Activated T-helper 9 cell treated with anti-CD3 and anti-CD28 coated beads, Interleukin-2, amount 50 U/mL, for 16 hours (primary cell): ENCODE measurements at places on chromosomes 12 and 14.

GRCh38 chr12:130041983-130042812 lies 120.1 kb upstream of the FZD10 start:
- DNase-seq = no peak

DNA sequence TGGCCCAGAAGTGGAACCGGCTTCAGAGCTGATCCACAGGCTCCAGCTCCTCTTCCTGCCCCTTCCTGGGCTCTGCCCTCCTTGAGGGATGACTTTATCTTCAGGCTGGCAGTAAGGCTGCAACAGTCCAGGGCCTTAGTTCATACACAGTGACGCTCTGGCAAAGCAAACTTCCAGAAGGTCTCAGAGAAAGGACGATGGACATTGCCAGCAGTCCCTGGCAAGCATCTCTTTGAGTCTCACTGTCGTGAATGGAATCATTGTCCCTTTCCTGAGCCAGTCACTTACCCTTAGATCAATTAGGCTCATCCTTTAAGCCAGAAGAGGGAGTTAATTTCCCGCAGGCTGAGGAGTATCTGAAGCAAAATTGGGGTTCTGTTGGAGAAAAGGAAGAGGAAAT lies 8.6 kb downstream of the AK7 start:
- DNase-seq = no peak

DNA sequence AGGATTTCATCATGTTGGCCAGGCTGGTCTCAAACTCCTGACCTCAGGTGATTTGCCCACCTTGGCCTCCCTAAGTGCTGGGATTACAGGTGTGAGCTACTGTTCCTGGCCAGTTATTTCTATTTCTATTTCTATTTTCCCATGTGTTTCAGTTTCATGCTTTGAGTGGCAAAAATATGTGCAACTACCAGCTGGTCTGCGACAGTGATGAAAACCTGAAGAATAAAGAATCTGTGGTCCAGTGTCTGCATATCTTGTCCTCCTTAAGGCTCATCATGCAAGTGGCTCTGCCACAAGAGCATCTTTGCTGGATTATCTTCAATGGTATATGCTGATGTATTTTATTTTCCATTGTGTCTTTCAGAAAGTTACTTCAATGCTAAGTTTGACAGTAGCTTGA lies 17.4 kb downstream of the CFAP54 start:
- no peak for DNase-seq

GRCh38 chr12:131357185-131357747 lies 353.6 kb upstream of the SFSWAP start:
- no peak for DNase-seq

GRCh38 chr14:36174767-36175424 lies 1.6 kb downstream of the PTCSC3 start:
- no peak for DNase-seq

DNA sequence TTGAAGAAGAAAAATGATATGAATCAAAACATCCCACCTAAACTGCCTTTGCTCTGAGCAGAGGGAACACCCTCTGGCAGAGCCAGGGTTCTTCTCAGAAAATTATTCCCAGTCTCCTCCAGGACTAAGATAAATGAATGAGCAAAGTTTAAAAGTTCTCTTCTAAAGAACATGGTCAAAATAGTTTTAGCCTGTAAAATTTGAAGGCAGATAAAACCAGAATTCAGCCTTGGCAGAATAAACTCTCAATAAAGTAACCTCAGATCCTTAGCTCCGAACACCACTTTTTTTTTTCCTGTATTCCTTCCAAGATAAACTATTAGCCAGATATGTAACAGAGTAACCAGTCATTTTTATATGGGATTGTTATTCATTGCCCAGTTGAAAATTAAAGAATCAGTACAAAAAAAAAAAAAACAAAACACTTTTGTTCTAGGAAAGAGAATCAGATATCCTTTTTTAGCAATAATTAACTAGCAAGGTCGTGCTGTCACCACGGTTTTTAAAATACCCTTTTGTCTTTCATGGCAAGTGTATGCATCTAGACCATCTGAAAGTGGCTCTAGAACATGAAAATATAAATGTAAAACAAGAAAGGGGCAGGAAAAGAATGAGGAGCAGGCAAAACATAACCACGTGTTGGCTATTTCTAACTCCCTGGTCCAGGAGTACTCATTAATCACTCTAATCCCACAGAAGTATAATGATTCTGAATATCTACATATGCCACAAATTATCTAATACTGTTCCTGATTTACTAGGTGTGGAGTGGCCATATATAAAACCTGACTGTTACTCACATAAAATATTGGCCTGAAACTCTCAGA lies 60.8 kb downstream of the CAPZA3 start:
- DNase-seq = no peak

DNA sequence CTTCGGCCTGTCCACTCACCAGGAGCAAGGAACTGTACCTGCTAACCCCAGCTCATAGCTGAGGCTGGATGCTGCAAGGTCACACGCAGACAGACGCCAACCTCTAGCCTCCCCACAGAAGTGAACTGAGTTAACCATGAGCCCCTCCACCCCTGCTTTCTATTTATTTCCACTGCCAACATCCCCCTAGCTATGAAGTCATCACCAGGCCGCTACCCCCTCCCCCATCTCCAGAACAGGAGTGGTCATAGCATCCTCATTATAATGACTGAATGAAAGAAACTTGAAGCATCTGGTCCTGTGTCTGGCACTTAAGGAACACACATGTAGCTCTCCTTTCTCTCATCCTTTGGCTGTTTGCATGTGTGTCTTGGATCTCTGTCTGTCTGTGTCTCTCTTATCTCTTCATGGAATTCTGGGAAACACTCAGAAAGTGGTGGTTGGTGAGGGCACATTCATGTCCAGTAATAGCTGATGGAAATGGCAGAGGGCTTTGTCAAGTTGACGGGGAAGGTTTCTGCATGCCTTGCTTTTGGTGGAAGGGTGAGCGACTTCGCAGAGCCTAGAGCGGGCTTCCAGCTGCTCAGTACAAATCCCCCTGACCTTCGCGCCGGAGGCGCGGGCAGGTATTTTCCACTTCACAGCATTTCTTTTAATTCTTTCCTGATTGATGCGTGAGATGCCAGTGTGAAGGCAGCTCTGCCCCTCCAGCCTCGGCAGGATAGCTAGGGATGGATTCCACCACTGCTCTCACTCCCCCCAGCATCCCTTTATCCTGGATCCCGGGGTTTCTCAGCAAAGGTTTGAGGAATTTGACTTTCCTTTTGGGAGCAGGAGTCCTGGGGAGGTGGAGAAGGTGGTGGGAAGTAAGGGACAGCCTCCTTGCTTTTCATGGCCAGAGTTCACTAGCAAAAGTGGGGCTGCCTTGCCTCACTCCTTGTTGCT lies 198.2 kb downstream of the CHST11 start:
- no peak for DNase-seq

DNA sequence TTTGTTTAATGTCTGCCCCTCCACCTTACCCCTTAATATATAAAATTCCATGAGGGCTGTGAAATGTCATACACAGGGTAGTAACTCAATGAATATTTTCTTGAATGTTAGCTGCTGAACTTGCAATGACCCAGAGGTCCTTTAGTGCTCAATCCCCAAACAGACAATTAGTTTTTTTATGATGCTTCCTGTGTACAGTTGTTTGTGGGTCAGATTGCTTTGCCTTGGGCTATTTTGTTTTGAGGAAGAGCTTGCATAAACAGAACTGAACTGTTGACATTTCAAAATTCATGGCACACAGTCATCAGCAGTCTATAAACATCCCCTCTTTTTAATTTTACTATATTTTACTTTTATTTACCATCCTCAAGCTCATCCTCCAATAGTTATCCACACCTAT lies 820.5 kb upstream of the SEL1L start:
- no peak for DNase-seq

DNA sequence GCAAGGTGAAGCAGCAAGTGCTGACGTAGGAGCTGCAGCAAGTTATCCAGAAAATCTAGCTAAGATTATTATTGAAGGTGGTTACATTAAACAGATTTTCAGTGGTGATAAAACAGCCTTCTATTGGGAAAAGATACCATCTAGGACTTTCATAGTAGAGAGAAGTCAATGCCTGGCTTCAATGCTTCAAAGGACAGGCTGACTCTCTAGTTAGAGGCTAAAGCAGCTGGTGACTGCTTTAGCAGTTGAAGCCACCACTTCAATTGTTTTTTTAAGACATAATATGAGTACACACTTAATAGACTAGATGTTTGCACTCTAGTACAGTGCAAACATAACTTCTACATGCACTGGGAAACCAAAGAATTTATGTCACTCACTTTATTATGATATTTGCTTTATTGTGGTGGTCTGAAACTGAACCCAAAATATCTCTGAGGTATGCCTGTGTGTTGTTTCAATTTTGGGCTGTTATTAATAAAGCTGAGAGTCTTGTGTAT lies 1026.9 kb upstream of the FOXG1 start:
- DNase-seq = no peak

DNA sequence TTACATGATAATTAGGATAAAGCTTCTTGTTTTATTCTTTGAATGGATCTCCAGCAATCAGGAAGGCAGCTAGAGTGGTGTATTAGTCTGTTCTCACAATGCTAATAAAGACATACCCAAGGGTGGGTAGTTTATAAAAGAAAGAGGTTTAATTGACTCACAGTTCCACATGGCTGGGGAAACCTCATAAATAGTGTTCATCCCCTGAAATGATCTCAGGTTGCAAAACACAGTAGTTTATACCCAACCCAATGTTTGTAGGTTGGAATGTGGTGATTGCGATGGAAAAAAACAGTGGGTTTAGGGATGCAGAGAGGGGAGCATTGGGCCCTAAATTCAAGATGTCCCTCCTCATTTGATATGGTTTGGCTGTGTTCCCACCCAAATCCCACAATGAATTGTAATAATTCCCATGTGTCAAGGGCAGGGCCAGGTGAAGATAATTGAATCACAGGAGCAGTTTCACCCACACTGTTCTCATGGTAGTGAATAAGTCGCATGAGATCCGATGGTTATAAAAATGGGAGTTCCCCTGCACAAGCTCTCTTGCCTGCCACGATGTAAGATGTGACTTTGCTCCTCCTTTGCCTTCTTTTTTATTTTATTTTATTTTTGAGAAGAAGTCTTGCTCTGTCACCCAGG lies 11.5 kb downstream of the MUCL1 start:
- DNase-seq = no peak

DNA sequence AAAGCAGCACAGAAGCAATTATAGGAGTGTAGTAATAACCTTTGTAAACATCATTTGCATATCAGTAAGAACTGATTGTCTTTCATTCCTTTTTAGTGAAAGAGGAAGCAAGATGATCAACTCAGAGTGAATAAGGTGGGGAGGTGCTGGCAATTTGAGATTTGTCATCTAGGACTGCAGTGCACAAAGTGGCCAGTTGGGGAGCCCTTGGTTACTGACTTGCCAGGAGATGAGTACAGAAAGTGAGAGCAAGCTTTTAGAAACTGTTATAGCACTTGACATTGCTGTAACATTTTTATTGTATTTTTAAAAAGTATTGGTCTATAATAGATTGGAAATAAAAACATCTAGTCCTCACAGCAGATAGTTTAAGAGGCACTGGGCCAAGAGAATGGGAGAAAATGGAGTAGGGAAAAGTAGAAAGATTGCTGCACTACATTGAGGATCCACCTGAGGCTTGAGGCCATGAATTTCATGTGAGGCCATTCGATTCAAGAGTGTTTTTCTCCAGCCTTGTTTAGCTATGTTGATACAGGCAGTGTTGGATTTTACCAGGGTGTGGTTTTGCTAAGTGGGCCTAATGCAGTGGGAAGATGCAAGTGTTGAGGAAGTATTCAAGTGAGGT lies 98.2 kb downstream of the SNAPC1 start:
- DNase-seq = peak; percentile 25

DNA sequence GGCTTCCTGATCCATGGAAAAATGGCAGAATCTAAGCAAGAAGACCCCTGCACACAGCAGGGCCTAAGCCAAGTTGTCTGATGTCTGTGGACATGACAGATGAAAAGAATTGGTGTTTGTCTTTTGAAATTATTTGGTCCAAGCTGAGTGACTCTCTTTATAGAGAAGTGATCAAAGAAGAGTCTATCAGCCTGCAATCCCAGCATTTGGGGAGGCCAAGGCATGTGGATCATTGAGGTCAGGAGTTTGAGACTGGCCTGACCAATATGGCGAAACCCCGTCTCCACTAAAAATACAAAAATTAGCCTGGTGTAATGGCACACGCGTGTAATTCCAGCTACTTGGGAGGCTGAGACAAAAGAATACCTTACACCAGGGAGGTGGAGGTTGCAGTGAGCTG lies 64.8 kb upstream of the TUNAR start:
- no peak for DNase-seq

- DNase-seq = no peak
These were observed 60.4 kb upstream of the DUSP6 start for GRCh38 chr12:89412665-89413064.

- no peak for DNase-seq
These were observed 14.9 kb downstream of the TXNRD1 start for GRCh38 chr12:104230304-104231095.

DNA sequence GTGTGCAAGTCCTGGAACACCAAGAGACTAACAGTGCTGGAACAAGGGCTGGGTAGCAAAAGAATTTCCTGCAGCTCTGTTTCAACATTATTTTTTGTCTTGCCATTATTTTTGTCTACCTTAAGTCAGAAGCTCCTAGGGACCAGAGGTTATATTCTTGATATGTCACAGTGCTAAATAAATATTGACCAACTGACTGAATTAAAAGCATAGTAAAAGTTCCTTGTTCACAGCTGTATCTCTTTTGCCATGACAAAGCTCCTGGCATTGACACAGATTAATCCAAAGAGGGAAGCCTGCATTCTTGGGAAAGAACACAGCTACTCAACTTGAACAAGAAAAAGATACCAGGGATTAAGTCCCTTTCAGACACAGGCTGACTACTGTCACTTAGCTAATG lies 136.5 kb downstream of the SPTSSA start:
- DNase-seq = no peak

GRCh38 chr12:129635021-129635685 lies 268.7 kb downstream of the TMEM132D start:
- no peak for DNase-seq

GRCh38 chr12:60522684-60523400 lies 927.0 kb downstream of the SLC16A7 start:
- DNase-seq = no peak

DNA sequence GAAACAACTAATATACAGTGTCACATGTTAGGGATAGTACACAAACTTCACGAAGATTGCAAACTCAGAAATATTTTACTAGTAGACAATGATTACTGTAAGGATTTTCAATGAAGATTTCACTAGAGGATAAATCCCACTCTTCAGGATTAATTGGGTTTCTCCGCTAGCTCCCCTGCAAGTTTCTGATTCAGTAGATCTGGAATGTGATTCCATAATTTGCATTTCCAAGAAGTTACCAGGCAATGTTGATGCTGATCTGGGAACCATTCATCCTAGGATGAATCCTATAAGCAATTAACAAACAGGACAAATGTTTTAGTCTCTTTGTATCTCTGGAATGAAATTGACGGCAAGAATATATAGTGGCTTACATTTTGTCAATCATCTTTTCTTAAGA lies 272.4 kb downstream of the ALX1 start:
- no peak for DNase-seq
